Spinal cord (tissue), 10 donors: ENCODE measurements at places on chromosomes 1 and 21. TPM values are rescaled to one million over a fixed set of nuclear protein-coding genes. Genes with fewer than 3 reads are reported as not detected.
A peak's percentile ranks its signal among the peaks of the same experiment; 100 is the strongest.

The PRMT6 gene
- 29.6 TPM for polyA plus RNA-seq

The RGS13 gene
- 0.11 TPM for polyA plus RNA-seq

DNA sequence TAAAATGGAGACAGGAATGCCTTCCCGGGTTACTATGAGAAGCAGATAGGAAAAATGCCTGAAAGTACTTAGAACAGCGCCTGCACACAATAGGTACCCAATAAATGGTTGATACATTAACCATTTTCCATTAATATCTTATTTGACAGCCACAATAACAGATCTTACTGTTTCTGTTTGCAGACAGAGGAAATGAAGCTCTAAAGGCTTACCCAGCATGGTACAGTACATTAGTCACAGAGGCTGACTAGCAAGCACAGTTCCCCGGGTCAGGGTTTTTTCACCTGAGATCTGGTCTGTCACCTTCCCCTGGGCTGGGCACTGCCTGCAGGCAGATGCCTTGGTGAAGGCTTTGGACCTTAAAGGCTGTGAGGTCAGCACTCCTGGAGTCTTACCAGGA is 2.9 kb downstream of the TRIM63 start:
- H3K4me1 ChIP-seq: no peaks in the 10 kb centered on the region
- peaks cover 6% of the 10 kb centered on the region for H3K27me3 ChIP-seq
- no peak overlapping the region for H3K4me3 ChIP-seq
- H3K36me3 ChIP-seq: no peaks in the 10 kb centered on the region

The TRAF3IP3 gene
- 1.8 TPM for polyA plus RNA-seq

DNA sequence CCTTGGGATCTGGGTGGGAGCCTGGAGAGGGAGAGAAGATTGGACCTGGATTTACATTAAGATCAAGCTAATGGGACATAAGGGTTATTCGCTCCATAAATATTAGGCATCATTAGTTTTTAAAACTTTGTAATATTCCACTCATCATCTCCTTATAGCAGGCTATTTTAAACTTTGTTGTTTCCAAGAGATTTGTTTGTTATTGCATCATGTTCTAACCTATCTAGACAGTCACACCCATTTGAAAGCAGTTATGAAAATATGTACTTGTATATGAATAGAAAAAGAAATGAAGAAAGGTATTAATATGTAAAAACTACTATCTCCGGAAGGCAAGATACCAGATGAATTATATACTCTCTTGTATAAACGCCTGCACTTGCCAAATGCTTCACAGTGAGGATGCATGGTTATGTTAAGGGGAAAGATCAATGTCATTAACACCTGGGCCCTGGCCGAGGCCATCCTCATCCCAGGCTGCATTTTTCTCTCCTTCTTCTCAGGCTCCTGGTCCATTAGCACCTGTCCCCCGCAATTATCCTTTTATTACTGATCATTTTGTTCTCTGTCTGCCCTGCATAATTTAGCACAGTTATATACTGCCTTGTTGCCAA is 468.2 kb downstream of the MATN1 start:
- no peak overlapping the region for H3K4me3 ChIP-seq
- no peaks in the 10 kb centered on the region for H3K4me1 ChIP-seq
- DNase-seq: peak; percentile 71
- H3K27me3 ChIP-seq: no peaks in the 10 kb centered on the region
- H3K36me3 ChIP-seq: no peaks in the 10 kb centered on the region

GRCh38 chr1:71414179-71414578 is 333.3 kb upstream of the ZRANB2 start:
- DNase-seq: no peak
- H3K4me3 ChIP-seq: no peak overlapping the region
- H3K27ac ChIP-seq: no peak overlapping the region
- no peaks in the 10 kb centered on the region for H3K36me3 ChIP-seq
- no peaks in the 10 kb centered on the region for H3K4me1 ChIP-seq
- H3K27me3 ChIP-seq: no peaks in the 10 kb centered on the region

GRCh38 chr1:93015590-93015989 is 54.3 kb upstream of the DIPK1A start:
- no peaks in the 10 kb centered on the region for H3K36me3 ChIP-seq
- H3K4me3 ChIP-seq: no peak overlapping the region
- H3K27me3 ChIP-seq: no peaks in the 10 kb centered on the region
- DNase-seq: no peak
- H3K4me1 ChIP-seq: no peaks in the 10 kb centered on the region

DNA sequence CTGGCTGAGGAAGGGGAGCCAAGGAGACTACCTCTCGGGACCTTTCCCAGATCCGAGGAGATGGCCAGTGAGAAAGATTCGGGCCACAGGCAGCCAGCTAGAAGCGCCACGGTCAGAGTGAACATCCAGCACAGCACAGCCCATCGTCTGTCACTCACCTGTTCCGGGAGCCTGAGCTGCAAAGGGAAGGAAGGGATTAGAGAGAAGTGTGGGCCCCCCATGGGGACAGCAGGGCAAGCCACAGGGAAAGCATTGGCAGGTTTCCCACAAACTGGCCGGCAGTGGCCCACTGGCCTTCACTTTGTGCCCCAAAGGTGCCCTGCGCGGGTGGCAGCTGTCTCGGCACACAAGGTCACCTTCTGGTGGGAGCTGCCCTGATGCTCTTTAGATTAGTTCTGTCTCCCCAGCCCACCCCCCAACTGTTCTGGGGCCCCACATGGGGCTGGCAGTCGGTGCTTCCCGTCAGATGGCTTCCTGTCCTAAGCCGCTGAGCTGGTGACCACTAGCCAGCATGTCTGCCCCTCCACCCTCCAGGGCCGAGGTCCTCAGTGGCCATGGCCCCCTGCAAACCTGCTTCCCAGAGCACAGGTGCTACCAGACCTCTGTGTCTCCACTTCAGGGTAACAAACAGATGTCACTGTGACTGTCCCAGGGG is 56.7 kb downstream of the LACTBL1 start:
- no peak overlapping the region for H3K27ac ChIP-seq
- H3K27me3 ChIP-seq: no peaks in the 10 kb centered on the region
- H3K36me3 ChIP-seq: peaks cover 46% of the 10 kb centered on the region
- H3K4me1 ChIP-seq: peaks cover 40% of the 10 kb centered on the region
- no peak overlapping the region for H3K4me3 ChIP-seq
- no peak for DNase-seq

DNA sequence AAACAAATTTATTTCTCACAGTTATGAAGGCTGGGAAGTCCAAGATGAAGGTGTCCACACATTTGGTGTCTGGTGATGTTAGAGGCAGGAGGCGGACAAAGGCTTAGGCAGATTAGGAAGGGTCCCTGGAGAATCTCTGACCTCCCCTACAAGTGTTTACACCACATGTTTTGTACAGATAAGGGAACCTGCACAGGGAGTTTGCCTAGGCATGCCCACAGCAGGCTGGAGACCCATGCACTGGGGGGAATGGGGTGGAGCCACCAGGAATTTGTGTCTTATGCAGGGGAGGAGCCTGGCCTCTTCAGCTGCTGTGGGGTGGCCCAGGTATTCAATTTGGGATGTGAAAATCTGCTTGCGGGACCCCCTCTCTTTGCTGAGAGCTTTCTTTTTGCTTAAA is 131.3 kb downstream of the PATJ start:
- H3K36me3 ChIP-seq: peaks cover 3% of the 10 kb centered on the region
- H3K4me1 ChIP-seq: no peaks in the 10 kb centered on the region
- H3K4me3 ChIP-seq: no peak overlapping the region
- H3K27ac ChIP-seq: no peak overlapping the region
- no peaks in the 10 kb centered on the region for H3K27me3 ChIP-seq

The SERPINC1 gene
- 0.18 TPM for polyA plus RNA-seq

The SH2D5 gene
- polyA plus RNA-seq: 6.2 TPM

- no peak overlapping the region for H3K27ac ChIP-seq
- H3K27me3 ChIP-seq: no peaks in the 10 kb centered on the region
- DNase-seq: no peak
- no peaks in the 10 kb centered on the region for H3K4me1 ChIP-seq
Measured at GRCh38 chr21:35465741-35466140, 416.6 kb upstream of the RUNX1 start.

The GPR25 gene
- polyA plus RNA-seq: 0.63 TPM

- peaks cover 46% of the 10 kb centered on the region for H3K36me3 ChIP-seq
- no peak for DNase-seq
- H3K4me1 ChIP-seq: no peaks in the 10 kb centered on the region
- H3K27ac ChIP-seq: no peak overlapping the region
- no peak overlapping the region for H3K4me3 ChIP-seq
- no peaks in the 10 kb centered on the region for H3K27me3 ChIP-seq
Measured at GRCh38 chr1:111441573-111442192, 7.4 kb downstream of the WDR77 start.

The DENND1B gene
- 12.4 TPM for polyA plus RNA-seq
